ENCODE measurements at places on chromosomes 11 and 22. TPM values are rescaled to one million over a fixed set of nuclear protein-coding genes. Genes with fewer than 3 reads are reported as not detected.

DNA sequence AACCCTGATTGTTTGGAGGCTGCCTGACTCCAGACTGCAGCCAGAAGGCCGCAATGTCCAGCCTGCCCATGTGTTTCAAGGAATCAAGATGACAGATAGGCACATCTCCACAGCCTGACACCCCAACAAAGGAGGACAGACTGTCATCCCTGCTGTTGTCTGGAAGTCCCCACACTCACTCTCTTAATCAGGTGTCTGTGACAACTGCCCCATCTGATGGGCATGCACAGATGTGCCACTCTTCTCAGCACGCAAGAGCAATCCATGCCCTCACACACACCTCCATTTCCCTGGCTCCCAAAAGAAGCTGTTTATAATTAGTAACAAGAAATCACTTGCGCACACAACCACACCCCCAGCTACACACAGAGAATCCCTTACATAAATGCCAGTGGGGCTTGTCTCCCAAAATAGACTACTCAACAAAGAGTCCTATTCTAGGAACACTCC is 117.6 kb downstream of the C11orf58 start:
- DNase-seq: no peak

DNA sequence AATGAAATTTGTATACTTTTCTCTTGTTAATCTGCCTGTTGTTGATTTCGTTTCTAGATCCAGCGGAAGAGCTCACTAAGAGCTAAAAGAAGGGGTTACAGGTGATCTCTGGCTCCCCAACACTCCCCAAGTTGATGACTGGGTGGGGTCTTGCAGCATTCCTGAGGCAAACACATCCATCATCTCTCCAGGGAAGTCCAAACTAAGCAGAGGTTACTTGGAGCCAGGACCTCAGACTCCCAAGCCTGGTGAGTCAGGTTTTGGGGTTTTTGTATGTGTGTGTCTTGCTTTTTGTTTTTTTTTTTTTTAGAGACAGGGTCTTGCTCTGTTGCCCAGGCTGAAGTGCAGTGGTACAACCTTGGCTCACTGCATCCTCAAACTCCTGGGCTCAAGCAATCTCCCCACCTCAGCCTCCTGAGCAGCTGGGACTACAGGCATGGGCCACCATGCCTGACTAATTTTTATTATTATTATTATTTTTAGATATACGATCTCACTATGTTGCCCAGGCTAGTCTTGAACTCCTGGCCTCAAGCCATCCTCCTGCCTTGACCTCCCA is 11.5 kb upstream of the RPS3 start:
- no peak for DNase-seq

DNA sequence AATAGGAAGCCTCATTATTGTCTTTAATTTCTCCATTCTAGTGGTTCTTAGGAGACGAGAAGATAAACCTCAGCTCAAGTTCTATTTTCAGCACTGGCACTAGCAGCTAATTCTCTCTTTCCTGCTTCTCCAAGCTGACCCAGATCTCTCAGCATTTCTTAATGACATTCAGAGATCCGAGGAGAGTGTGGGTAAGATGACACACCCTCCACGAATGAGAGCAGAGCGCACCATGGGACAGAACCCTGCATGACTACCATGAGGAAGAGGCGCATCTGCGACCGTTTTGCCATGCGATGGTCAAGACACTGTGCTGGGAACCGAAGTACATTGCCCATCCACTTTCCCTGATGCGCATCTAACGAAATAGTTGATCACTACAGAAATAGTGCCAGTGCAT is 241.8 kb downstream of the LARGE1 start:
- no peak for DNase-seq

- DNase-seq: no peak
Measured at GRCh38 chr11:115656669-115657068, 152.5 kb upstream of the CADM1 start.

FDX1 gene
- total RNA-seq: 28.9 TPM

FGF4 gene
- total RNA-seq: not detected

OVOL1 gene
- 6.6 TPM for total RNA-seq

ALDH3B1 gene
- 3.8 TPM for total RNA-seq

BBOX1 gene
- total RNA-seq: 13.3 TPM
